ENCODE measurements at places on chromosomes 1 and 21.

GRCh38 chr1:229229137-229229720 is 41.7 kb upstream of the RAB4A start:
- DNase-seq, result no peak

- DNase-seq, result no peak
These were observed 144.7 kb downstream of the TGFBR3 start for GRCh38 chr1:91741301-91741700.

DNA sequence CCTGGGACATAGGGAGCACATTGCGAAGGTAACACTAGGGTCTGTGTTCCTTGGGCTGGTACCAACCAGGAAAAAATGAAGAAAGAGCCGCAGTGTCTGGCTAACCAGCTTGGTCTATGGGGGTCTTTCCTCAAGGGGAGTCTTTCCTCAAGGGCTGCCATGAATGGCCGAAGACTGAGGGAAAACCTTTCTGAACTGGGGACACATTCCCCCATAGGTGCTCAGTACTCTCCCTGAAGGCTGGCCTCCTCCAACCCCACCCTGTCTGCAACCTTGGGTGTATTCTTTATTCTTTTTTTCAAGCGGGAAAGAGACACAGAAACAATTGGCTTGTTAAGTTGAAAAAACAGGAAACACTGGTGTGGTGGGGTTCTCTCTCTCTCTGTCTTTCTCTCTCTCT is 200.5 kb downstream of the BACH1 start:
- DNase-seq, result no peak

GRCh38 chr1:67342076-67342890 is 34.6 kb downstream of the IL12RB2 start:
- no peak for DNase-seq

DNA sequence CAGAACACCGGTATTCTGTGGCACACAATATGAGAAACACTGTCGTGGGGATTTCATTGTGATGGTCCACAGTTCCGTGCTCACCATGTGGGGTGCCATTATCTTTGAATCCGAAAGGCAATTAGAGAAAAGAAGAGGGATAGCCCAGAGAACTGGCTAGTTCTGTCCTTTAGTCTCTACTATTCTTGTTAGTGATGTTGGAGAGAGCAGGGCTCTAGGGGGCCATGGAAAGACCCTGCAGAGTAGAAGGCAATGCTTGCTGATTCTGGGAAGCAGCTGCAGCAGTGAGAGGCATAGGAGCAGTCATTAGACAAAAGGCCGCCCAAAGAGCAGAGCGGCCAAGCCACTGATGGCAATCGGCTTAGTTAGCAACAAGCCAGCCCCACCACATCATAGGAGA is 146.3 kb downstream of the TSEN15 start:
- no peak for DNase-seq

DNA sequence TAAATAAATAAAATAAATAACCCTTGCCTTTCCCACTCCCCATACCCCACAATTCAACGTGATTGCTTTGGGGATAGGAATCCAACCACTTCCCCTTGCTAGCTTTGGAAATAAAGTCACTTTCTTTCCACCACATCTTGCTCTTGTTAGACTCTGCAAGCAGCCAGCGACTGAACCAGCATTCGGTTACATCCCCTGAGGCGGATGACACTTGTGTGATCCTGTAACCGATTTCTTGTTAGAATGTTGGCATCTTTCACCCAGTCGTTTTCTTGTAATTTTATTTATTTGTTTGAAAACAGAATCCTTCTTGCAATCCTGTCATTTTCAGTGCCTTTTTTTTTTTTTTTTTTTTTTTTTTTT is 1.6 kb upstream of the IFNGR2 start:
- DNase-seq, result no peak

DNA sequence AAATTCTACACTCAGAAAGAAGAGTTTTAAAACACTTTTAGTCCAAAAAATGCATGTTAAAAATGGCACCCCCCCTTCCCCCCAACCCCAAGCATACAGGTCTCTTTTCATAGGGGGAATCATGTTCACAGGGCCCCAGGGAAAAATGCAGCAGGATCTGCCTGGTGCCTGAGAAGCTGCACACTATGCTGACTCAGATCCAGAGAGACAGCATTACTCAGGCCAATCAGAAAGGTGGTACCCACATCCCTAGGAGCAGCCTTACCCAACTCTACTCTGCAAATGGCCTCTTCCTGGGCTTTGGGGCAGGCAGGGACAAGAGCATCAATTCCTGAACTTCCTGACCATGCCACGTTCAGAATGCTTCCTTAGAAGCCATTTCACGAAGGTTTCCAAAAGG is 119.0 kb downstream of the HIVEP3 start:
- DNase-seq, result no peak

DNA sequence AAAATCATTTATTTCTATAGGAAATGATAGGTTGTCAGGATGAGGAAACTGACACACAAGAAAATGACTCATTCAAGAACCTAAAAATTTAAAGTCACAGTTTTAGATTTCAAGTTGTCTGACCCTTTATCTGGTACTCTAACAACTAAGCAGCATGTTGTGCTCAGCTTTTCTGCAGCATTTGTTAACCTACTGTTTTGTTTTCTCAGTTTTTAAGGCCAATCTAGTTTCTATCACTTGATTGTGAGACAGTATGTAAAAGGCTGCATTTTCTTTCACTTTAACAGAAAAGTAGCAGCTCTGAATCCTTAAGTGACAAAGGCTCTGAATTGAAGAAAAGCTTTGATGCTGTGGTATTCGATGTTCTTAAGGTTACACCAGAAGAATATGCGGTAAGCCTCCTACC is 59.1 kb downstream of the RALGPS2 start:
- DNase-seq, result no peak

GRCh38 chr1:6011161-6011945 is 19.1 kb upstream of the NPHP4 start:
- DNase-seq, result no peak

DNA sequence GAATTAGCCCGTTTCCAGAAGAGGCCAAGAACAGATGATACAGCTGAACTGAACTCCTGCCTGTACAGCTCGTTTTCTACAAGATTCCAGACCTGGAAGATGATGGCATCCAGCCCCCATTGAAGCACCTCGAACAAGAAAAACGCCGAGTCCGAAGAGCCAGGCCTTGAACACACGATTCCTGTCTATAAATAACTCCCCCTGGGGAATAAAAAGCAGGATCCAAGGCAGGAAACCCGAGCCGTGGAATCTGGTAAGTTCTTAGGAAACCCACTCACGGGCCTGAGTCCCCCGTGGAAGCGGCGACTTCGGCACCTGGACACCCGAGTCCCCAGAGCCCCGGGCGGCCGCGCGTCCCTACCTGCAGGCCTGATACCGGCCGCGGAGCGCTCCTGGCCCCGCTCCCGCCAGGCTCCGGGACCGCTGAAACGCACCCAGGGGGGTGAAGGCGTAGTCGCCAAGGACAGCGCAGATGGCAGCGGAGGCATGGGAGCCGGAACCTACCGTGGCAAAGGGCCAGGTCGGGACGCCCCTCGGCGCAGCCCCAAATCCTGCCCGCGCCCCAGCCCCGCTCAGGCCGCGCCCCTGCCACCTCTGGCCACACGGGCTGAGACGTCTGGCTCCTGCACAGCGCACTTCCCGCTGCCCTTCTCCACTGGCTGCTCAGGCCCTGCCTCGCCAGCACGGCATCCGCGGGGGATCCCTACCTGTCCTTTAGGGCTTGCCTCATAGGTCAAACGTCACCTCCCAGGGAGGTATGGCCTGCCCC is 14.0 kb upstream of the HLCS start:
- no peak for DNase-seq

DNA sequence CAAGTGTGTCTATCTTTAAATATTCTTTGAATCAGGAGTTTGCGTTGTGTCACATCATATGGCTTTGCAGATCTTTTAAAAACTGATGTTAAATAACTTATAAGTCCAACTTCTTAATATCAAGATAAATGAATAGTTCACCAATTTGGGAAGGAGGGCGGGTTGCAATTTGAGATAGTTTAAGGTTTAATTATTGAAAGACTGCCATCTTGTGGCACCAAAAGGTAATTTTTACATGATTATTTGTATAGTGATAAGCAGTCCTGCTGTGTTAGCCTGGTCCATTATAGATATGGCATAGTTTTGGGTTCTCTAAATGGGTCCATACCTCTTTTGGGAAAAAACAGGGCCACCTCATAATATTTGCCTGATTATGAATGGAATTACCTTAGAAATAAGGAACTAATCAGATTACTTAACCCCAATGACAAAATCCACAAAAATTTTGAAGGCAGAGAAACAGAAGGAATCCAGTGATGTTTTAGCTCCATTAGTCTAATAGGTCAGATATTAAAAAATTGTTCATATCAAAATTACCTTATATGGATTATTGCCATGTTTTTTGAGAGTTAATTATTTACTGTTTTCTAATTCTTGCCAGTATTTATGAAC is 64.3 kb downstream of the PRKAA2 start:
- DNase-seq, result peak; percentile 11

DNA sequence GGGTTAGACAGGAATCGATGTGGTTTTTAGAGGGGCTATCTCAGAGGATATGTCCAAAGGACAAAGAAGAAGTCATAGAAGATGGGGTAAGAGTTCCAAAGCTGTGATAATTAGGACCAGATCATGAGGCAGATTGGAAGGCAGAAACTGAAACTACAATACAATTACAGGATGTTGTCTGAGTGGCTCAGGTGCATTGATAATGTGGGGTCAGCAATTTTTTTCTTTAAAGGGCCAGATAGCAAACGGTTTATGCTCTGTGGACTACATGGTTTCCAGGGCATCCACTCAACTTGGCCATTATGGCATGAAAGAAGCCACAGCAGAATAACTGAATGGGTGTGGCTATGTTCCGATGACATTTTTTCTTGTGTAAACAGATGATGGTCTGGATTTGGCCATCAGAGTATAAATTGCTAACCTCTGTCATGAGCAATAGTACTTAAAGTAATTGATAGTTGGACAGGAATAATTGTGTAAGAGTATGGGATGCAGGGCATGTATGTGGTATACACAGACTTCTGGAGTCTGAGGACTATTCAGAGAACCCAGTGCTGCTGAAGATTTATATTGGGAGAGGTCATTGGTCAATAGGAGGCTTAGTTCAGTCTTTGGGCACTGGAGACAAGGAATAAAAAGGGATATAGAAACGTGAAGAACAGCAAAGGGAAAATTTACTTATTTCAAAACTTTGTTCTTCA is 198.4 kb upstream of the ADGRL4 start:
- no peak for DNase-seq

DNA sequence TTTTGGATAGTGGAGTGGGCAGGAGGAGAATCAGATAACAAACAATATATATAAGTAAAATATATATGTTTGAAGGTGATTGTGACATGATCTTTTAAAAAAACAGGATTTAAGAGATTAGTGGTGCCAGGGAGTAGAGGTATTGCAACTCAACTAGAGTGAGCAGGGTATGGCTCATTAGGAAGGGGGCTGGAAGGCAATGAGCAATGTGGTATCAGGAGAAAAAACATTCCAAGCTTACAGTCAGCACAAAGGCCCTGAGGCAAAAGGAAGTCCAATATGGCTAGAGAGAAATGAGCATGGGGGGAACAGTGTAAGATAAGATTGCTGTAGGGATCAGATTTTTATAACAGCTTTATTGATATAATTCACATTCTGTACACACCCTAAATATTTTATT is 5.3 kb upstream of the GADD45A start:
- no peak for DNase-seq

DNA sequence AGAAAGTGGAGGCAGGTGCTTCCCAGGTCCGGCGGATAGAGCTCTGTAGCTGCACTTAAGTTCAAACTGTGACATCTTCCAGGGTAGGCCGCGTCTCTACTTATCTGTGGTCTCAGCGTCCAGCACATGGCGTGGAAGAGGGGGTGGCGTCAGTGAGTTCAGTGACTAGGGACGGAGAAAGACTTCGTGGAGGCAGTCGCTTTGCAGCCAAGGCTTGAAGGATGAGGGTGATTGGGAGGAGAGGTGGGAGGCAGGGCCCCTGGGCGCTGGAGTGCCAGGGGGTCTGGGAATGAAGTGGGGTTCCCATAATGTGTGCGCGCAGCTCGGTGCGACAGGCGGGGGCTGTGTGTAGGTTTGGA is 444 bp upstream of the AGO1 start:
- no peak for DNase-seq

DNA sequence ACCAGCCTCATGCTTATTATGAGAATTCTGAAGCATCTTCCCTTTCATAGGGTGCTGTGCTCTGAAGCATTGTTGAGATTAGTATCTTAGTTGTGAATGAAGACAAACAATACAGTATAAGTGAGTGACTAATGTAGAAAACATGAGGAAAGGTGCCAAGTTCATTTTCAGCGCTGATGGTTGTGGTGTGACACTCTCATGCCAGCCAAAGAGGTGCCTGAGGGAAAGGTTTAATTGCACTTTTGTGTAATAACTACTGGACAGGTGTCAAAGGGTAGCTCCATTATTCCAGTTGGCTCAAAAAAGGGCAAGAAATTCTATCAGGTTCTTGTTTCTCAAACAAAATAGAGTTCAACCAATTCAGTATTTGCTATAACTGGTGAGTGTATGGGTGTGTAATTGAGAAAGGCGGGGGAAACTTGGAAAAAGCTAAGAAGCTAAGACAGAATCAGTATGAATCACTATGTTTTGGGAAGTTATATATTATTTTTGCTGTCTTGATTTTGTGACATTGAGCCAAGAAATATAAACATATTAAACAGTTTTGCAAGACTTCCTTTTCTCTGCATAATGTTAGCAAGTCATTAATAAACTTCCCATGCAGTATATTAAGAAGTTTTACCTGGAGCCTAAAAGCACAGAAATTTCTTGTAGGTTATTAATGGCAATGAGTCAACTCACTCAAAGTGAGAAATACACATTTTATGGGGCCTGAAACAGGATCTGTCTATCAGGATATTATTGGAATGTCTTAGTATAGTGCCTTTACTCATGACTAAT is 31.8 kb downstream of the KCNK2 start:
- peak; percentile 25 for DNase-seq
